PC-9 (cell line): ENCODE measurements at places on chromosomes 11 and 22. TPM values are rescaled to one million over a fixed set of nuclear protein-coding genes. Genes with fewer than 3 reads are reported as not detected.

- DNase-seq: no peak
These were observed 19.5 kb upstream of the FLRT1 start for GRCh38 chr11:64015935-64016845.

DNA sequence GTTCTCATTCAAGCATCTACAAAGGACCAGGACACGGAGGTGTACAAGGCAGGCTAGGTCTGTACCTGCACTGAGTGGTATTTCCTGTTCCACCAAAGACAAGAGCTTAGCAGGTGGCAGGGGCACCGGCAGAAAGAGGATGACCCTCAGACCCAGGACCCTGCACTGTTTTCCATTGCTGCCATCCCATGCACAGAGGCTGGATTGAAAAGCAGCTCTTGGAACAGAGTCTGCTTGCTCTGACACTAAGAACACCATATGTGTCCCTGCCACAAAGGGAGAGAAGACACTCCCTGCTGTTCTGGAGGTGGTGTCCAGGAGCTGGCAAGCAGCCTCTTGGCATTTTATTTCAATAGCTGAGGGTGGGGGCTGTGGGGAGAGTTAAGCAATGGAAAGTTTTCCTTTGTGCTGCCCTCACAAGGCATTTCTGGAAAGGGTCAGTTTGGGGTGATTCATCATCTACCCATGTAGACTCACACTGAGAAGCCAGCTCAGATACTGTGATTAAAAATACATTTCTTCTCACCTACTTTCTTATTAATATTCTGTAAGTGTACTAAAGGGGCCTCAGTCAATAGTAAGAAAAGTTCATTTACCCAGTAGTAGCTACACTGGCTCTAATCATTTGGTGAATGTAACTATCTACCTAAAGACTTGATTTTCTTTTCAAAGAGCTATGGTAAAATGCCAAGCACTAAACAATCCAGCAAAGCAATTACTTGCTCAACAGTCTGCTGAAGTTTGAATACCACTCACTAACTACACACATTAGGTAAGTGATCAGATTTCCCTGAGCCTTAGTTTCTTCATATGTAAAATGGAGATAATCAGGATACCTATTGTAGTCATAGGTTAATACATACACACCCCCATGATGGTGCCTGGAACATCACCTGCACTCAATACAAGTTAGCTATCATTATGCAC is 55.2 kb downstream of the SLC1A2 start:
- peak; percentile 89 for DNase-seq

DNA sequence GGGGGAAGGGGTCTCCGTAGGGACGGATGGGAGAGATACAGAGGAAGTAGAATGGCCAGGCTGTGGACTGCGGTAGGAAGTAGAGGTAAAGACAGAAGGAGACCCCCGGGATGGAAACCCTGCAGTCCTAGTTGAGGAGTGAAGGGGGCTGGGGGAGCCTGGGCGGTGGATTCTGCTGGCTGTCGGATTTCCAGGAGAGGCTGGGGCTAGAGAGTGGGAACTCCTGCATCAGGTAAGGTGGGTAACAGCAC is 727 bp upstream of the SCARF2 start:
- DNase-seq: no peak

MPZL2 gene
- total RNA-seq: 39.4 and 43.1 TPM in 2 replicates

DNA sequence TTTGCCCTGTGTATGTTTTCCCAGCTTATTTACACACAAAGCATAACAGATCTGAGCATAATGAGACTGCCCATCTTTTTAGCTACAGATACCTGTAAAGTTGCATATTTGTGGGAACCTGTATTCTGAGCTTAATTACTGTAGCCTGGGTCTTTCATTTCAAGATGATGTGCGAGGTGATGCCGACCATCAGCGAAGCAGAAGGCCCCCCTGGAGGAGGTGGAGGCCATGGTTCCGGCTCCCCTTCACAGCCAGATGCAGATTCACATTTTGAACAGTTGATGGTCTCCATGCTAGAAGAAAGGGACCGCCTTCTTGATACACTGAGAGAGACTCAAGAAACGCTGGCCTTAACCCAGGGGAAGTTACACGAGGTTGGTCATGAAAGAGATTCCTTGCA is 1.5 kb downstream of the PPFIA1 start:
- DNase-seq: no peak

IFITM1 gene
- 5.1 and 9.5 TPM in 2 replicates for total RNA-seq

- DNase-seq: no peak
These were observed 1156.8 kb downstream of the LRRC4C start for GRCh38 chr11:40302669-40303068.

- DNase-seq: no peak
These were observed 35.4 kb downstream of the BIRC2 start for GRCh38 chr11:102382384-102382783.

DNA sequence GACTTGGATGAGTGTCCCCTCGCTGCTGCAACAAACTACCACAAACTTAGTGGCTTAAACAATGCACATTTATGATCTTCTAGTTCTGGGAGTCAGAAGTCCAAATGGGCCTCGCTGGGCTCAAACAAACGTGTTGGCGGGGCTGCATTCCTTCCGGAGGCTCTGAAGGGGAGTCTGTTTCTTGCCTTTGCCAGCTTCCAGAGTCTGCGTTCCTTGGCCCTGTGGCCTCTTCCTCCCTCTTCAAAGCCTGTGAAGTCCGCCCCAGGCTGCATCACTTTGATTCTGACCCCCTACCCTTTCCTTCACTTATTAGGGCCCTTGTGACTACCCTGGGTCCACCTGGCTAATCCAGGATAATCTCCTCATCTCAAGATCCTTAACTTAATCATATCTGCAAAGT is 80.3 kb upstream of the NECTIN1 start:
- DNase-seq: no peak

- no peak for DNase-seq
These were observed 347.3 kb upstream of the RAG2 start for GRCh38 chr11:36945384-36945783.

GRCh38 chr11:128643661-128644317 is 50.1 kb upstream of the FLI1 start:
- DNase-seq: no peak

OR5P2 gene
- 1.3 and 2.5 TPM in 2 replicates for total RNA-seq

TNNT3 gene
- total RNA-seq: 0.60 TPM in 1 of 2 replicates, not detected in the other

DNA sequence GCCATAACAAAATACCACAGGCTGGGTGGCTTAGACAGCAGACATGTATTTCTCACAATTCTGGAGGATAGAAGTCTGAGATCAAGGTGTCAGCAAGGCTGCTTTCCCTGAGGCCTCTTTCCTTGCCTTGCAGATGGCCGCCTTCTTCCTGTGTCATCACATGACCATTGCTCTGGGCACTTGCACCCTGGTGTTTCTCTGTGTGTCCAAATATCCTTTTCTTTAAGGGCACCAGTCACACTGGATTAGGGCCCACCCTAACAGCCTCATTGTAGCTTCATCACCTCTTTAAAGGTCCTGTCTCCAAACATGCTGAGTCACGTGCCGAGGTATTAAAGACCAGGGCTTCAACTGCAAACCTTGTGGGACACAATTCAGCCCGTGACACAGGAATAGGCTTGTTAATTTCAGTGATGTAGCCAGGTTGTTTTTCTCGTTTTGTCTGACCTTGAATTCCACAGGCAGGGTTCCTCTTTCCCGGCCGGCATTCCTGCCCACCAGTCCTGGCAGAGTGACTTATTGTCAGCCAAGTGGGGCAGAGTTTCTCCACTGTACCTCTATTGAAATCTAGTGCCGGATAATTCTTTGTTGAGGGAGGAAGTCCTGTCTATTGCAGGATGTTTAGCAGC is 100.1 kb downstream of the KCNQ1OT1 start:
- DNase-seq: no peak

DNA sequence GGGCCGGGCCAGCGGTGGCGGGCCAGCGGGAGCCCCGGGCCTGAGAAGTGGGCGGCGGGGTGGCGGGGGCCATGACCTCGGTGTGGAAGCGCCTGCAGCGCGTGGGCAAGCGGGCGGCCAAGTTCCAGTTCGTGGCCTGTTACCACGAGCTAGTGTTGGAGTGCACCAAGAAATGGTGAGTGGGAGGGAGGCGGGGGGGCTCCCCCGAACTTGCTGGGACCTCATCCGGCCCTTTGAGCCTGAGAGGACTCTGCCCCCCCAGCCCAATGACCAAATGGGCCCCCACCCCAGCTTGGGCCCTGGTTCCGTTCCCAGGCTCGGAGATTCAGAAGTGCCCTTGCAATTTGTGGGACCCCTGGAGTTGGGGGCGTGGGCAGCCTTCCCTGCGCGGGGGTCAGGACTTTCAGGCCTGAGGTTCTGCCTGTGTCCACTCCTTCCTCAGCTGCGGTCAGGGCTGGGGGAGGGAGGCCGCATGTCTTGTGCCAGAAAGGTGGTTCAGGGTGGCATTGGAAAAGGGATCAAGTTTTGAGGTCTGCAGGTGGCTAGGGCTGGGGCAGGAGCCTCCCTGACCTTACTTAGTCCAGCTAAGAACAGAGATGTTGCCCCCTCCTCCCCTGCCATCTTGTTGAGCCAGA is 496 bp downstream of the EHBP1L1 start:
- DNase-seq: no peak

GRCh38 chr11:103637295-103637694 is 399.1 kb upstream of the DDI1 start:
- no peak for DNase-seq

DNA sequence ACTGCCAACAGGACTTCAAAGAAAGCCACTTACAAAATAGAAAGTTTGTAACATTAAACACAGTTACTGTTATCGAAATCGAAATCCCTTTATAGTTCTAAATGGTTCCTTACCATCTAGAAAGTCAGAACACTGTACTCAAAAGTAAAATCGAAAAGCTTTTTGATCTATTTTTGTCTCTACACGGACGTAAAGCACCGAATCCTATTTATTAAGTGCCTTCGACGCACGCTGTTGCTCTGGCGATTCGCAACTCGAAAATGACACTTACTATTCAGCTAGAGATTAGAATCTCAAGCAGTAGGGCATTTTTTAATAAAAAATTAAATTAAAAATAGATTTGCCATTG is 78.3 kb downstream of the LARGE1 start:
- DNase-seq: no peak

LMNTD2 gene
- 12.8 and 16.3 TPM in 2 replicates for total RNA-seq

FADS3 gene
- 74.0 and 75.5 TPM in 2 replicates for total RNA-seq

SPTBN2 gene
- 51.0 and 66.8 TPM in 2 replicates for total RNA-seq

DNA sequence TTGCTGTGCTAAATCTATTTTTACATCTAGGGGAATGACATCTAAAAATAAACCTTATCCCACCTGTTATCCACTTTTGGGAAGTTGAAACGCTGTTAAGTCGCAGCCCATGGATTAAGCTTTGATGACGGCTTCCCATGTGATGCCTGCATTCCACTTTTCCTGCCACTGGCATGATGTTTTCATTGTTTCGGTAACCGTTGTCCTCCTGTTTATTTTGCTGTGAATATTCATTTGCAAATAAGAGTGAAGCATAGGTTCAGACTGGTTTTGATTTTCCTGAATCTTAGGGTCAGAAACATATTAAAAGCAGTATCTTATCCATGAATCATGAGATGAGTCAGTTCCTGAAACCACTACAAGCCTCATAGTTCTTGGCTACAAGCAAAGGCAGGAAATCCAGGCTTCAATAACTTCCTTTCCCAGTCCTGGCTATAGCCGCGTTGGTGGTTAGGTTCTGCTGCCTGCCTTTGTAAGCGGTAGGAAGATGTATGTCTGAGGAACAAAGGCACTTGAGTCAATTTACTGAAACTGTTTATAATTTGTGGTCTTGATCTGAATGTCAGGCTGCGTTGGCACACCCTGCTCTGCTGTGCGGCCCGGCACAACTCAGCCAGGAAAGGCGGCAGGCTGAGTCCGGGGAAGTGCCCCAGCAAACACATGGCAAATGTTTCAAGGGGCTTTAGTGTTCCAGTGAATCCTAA is 19.4 kb downstream of the TEAD1 start:
- peak; percentile 92 for DNase-seq

DNA sequence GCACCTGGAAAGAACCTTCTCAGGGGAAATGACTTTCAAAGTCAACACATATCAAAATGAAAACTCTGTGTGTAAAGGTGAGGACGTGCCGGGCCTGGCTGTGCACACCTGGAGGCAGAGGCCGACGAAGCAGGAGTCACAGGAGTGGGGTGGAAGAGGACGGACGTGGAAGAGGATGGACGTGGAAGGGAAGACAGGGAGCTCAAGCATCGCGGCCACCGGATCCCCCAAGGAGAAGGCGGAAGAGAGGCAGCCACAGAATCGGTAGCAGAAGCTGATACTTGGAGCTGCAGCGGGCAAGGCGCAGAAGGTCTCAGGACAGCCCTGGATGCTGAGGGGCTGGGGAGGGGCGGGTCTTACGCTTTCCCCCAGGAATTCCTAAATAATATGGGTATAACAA is 519.8 kb downstream of the BRD1 start:
- DNase-seq: no peak

DNA sequence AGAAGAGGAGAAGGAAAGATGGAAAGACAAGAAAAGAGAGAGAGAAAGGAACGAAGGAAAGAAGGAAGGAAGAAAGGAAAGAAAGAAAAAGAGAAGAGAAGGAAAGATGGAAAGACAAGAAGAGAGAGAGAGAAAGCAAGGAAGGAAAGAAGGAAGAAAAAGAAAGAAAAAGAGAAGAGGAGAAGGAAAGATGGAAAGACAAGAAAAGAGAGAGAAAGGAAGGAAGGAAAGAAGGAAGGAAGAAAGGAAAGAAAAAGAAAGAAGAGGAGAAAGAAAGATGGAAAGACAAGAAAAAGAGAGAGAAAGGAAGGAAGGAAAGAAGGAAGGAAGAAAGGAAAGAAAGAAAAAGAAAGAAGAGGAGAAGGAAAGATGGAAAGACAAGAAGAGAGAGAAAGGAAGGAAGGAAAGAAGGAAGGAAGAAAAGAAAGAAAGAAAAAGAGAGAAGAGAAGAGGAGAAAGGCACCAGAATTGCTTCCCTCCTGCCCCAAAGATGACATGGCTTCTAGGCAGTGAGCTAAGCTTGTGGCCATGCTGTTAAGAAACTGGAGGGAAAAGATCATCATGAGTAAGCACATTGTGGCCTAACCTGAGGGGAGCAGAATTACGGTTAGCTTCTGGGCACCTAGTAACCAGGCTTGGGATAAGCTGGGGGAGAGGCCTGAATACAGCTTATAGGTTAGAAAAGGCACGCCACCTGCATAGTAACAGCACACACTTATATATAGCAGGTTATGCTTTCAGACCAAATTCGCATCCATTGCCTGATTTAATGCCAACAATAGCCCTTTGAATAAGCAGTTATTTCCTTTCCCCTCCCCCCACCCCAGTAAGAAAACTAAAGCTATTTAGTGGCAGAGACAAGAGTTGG is 2.3 kb upstream of the ST3GAL4 start:
- DNase-seq: no peak

SGSM1 gene
- 0.08 and 0.48 TPM in 2 replicates for total RNA-seq

DNA sequence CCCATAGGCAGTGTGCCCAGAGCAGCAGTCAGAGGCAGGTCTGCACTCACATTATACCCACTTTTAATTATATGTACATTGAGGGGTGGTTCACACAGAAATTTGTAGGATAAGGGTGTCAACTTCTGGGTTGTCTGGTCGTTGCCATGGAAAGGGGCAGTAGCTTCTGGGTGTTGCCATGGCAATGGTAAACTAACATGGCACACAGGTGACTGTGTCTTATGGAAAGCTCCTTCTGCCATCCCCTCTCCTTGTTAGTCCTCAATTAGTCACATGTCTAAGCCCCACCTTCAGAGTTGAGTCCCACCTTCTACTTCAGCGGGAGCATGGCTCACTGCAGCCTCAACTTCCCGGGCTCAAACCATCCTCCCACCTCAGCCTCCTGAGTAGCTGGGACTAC is 56.3 kb upstream of the ATXN10 start:
- no peak for DNase-seq
